ENCODE measurements at places on chromosomes 6 and 20. TPM values are rescaled to one million over a fixed set of nuclear protein-coding genes. Genes with fewer than 3 reads are reported as not detected.

GRCh38 chr6:148677594-148678476 lies 69.0 kb upstream of the UST start:
- DNase-seq = no peak

DNA sequence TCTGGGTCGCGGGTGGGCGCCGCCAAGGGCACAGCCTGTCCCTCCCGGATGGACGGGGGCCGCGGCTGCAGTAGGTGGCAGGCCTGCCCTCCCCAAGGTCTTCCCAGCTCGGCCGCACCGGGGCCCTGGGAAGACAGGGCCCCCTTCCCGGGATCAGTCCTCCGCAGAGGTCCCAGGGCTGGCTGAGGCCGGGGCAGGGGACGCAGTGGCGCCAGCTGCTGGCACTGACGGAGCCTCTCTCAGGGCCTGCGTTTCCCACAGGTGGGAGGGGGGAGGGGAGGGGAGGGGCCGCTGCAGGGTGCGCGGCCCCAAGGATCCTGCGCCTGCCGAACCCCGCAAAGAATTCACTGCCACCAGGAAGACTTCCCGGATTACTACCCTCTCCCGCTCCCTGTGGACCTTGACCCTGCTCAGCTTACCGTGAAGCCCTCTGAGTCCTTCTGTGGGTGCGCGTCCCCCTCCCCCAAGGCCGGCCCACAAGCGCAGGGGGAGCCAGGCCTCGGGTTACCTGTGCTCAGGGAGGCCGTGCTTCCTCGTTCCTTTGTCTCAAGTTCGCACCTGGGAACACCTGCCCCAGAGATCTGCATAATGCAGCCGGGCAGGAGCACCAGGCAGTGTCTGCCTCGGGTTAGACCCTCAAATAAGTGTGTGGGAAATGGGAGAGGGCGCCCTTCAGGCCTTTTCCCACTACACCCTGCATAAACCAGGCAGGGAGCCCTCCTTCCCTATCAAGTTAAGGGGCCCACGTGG lies 5.1 kb downstream of the LZTS3 start:
- DNase-seq = no peak

The WFDC5 gene
- total RNA-seq = not detected

The NKX2-4 gene
- total RNA-seq = not detected

The CAGE1 gene
- total RNA-seq = 0.06 TPM

DNA sequence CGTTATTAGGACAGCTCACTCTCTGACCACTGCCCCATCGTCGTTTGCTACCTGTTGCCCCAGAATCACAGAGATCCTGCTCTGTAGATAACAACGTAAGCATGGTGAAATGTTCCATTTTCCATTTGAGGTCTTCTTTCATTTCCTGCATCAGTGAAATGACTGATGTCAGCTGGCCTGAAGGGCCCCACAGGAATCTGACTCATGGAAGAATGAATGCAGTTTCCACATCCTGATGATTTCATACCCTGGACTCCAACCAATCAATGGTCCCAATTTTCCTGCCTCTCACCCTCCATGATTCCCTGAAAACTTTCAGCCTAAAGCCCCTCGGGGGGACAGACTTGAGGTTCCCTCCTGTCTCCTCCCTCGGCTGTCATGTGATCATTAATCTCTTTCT lies 394.4 kb upstream of the CDH4 start:
- DNase-seq = no peak

The HINT3 gene
- 22.1 TPM for total RNA-seq

GRCh38 chr6:46376562-46377061 lies 114.6 kb downstream of the RCAN2 start:
- DNase-seq = no peak

- DNase-seq = peak; percentile 59
These were observed 78.1 kb upstream of the TRAF3IP2 start for GRCh38 chr6:111683749-111684267.

DNA sequence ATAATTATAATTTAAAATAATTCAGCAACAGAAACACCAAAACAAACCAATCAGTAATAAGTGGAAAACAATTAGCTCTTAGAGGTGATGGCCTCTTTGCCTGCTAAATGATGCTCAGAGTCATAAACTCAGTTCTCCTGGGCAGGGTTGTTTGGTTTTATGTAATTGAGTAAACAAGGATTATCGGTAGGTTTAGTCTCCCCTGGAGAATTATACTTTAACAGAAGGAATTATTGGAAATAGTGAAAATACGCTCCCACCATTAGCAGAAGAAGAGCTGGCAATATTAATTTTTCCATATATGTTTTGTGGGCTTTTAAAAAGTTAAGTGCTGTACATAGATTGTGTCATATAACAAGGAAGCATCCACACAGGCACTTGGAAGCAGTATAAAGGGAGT lies 27.0 kb downstream of the CAP2 start:
- no peak for DNase-seq

The ZC2HC1B gene
- total RNA-seq = not detected

The SLC17A1 gene
- not detected for total RNA-seq

- no peak for DNase-seq
These were observed 493 bp downstream of the CRYBG1 start for GRCh38 chr6:106360989-106361430.

DNA sequence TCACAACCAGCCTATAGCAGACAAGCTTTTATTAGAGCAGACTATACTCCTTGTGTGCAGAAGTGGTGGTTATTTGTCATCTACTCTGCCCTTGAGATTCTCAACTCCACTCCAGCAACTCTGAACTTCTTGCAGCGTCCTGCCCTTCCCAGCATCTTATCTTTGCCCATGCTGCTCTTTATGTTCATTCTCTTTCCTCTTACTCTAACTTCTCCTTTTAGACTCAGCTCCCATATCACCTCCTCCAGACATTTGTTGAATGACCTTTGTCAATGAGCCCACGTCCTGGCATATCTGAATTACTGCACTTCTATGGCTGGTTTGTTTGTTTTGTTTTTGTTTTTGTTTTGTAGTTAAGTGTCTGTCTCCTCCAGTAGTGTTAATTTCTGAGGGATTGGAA lies 81.2 kb downstream of the KCNQ5 start:
- no peak for DNase-seq

The KHDC1 gene
- 4.1 TPM for total RNA-seq

GRCh38 chr6:33301877-33302276 lies 3.1 kb upstream of the RGL2 start:
- DNase-seq = no peak
